GM10248 (cell line): ENCODE measurements at places on chromosomes 2 and 18.

GRCh38 chr18:3703732-3704176 is 253.8 kb downstream of the TGIF1 start:
- DNase-seq = peak; percentile 41

DNA sequence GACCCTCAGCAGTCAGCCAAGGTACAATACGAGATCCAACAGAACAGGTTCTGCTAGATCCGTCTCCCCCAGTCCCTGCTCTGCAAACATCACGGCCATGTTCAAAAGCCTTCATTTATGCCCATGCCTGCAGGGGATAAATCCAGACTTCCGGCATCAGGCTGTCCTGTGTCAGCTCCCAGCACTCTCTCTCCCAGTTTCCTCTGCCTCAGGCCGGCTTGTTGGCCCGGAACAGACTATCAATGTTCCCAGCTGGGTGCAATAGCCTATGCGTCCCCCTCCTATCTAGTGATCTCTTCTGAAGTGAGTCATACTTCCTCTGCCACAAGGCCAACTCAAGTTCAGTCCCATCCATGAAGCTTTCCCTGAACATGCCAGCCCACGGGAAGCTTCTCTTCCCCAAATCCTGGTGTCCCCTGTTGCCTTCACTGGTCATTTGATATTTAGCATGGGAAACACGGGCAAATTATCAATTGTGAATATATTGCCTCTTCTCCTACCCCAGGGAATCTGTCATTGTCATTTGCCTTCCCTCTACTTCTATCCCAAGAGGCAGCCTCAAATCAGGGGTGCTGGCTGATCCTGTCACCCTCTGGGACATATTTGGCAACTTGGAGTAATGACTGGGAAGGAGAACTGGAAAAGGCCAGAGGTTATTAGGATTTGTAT is 51.1 kb downstream of the CAPN13 start:
- no peak for DNase-seq

DNA sequence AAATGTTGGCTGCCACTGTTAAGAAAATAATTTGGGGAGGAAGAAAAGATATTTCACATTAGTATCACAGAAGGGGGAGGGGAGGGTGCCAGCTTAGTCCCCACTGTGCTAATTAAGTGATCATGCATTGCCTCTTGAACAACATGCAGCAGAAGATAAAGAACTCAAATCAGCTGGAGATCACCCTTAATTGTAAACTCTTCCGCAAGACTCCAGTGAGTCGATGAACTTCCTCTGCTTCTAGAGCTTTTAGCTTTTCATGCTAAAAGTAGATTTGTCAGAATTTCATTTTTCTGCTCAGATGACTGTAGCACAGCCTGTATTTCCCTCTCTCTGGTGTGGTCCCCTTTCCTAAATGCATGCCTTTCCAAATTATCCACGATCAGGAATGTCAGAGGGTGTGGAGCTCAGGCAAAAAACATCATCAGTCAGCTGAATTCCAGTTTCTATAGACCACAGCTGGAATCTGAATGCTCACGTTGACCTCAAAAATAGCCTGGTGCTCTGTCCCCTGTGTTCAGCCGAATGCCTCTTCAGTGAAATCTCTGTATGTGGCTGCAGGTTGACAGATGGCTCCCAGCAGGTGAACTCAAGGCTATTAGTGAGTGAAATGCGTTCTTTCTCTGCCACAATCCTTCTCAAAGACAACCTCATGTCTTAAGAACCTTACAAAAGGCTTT is 156.8 kb upstream of the UNC80 start:
- DNase-seq = no peak

GRCh38 chr2:240603081-240603835 is 16.7 kb downstream of the CAPN10 start:
- no peak for DNase-seq
